ENCODE measurements at places on chromosomes 6 and 20.

GRCh38 chr20:32970115-32970972 lies 33.9 kb downstream of the SUN5 start:
- DNase-seq, result no peak

GRCh38 chr6:55968926-55969325 lies 93.5 kb upstream of the BMP5 start:
- DNase-seq, result no peak

GRCh38 chr20:44970243-44970757 lies 4.0 kb downstream of the STK4 start:
- no peak for DNase-seq

DNA sequence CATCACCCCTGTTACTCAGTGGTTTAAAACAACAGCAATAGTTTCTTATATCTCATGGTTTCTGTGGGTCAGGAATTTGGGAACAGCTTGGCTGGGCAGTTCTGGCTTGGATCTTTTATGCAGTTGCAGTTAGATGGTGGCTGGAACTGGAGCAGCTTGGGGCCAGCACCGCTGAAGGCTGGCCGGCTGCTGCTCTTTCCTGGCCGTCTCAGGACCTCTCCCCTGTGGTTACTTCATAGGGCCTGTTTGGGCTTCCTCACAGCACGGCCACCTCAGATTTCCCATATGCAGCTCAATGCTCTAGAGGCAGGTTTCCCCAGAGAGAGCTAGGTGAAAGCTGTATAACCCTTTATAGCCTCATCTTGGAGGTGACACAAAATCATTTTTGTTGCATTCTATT lies 15.6 kb downstream of the PKIG start:
- no peak for DNase-seq

GRCh38 chr6:144055121-144055931 lies 40.0 kb downstream of the SF3B5 start:
- no peak for DNase-seq

DNA sequence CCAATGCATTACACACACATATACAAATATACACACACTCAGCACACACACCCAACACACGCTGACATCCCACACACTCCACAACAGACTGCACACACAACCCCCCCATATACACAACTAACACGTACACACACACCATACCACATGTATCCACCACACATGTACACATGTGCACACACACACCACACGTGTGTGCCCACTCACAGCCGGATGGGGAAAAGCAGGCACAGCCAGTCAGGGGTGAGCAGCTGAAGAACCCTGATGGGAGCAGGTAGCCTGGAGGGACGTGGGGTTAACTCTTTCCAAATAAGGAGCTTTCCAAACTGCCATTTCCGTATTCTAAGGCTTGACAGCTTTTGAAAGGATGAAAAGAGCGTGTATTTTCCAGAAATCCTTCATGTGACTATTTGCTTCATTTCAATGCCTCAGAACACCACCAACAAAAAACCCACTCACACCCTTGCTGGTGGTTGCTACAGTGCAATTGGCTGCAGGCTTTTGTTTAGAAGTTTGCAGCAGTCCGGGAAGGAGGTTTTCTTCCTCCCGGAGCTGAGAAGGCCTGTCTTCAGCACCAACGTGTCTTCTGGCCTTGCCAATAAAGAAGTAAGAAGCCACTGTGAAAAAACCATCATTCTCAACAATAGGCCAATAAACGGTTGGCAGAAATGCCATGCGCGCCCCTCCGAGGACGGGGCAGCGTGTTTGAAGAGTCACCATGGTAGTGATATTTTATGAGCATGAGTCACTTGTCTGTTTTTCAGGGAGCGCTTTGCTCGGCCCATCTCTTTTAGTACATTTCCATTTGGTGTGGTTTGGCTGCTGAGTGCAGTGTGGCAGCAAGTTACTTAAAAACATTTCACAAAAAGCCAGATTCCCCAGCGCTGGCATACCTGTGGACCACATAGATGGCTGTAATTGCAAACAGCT lies 131.3 kb upstream of the GMDS start:
- DNase-seq, result peak; percentile 63

- peak; percentile 72 for DNase-seq
Observed at GRCh38 chr6:15491255-15491985, 171.4 kb downstream of the DTNBP1 start.

- no peak for DNase-seq
Observed at GRCh38 chr20:39861381-39861780, 827.7 kb downstream of the MAFB start.

GRCh38 chr6:11639376-11640235 lies 102.1 kb downstream of the TMEM170B start:
- no peak for DNase-seq

DNA sequence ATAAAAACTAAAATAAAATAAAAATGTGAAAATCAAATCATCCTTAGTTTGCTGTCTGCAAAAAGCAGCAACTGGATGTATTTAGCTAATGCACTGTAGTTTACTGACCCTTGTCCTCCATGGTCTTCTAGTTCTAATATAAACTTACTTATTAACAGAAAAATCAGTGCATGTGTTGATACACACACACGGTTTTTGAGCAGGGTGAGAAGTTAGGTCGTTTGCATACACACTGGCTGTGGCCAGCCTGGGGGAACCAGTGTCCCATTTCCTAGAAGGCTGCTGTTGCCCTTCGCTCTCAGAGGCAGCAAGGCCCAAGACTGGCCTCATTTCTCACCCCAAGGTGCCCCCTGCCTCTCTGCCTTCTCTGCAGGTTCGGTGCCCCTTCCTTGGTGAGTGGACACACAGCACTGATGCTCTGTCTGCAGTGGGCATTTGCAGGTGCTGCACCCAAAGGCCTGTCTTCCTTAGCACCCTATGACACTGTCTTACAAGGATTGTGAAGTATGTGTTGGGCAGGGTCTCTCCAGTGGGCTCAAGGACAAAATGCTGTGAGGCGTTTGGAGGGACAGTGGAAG lies 168.5 kb downstream of the SCP2D1 start:
- no peak for DNase-seq

DNA sequence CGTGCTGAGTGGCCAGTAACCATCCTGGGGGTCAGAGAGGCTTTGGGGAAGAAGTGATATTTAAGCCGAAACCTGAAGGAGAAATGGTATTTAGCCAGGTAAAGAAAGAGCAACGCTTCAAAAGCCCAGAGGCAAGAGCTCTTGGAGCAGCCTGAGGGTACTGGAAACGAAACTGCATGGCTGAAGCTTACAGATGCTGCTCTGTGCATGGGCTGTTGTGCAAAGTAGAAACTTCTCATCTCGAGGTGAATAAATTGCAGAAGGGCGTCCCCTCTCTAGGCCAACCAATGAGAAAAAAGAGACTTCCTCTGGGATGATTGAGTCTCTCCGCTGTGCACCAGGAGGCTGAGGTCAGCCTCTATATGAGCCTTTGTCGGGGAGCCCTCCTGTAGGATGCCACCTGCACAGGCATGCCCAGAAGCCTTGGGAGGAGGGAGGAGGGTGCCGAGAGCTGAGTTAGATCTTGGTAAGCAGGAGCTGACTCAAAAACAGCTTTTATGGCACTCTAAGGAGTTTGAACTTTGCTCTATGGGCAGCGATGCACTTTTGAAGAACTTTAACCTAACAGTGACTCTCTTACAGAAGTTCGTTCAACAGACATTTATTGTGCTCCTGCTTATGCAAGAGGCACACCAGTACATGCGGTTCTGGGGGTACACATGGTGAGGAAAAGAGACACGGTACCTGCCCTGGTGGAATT lies 61.6 kb upstream of the EDN1 start:
- DNase-seq, result no peak

- peak; percentile 99 for DNase-seq
Observed at GRCh38 chr6:135936606-135937005, 85.1 kb downstream of the PDE7B start.

DNA sequence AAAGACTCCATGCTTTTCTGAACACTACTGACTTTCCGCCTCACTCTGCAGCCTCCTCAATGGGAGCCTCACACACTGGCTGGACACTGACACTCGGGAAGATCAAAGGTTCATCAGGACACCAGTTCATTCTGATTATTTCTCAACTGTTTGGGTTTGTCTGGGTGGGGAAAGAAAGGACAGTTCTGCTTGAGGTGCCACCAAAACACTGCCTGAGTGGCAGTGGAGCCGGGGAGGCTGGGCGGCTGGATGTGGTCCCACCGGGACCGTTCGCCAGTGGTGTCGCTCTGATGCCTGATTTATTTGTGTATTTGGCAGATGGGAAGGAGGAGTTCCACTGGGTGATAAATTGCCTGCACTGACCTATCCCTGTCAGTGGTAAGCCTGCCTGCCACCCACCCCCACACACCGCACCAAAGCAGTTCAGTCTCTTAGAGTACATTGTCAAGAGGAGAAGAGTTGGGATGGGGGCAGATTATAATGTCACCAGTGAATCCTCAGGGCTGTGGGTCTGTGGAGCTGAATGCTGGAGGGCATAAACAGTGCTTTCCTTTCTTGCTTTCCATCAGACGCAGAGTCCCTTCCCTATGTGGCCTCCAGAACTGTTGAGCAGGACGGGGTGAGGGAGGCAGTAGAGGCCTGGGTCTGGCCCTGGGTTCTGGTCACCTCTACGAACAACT lies 49.8 kb downstream of the EDN1 start:
- no peak for DNase-seq

DNA sequence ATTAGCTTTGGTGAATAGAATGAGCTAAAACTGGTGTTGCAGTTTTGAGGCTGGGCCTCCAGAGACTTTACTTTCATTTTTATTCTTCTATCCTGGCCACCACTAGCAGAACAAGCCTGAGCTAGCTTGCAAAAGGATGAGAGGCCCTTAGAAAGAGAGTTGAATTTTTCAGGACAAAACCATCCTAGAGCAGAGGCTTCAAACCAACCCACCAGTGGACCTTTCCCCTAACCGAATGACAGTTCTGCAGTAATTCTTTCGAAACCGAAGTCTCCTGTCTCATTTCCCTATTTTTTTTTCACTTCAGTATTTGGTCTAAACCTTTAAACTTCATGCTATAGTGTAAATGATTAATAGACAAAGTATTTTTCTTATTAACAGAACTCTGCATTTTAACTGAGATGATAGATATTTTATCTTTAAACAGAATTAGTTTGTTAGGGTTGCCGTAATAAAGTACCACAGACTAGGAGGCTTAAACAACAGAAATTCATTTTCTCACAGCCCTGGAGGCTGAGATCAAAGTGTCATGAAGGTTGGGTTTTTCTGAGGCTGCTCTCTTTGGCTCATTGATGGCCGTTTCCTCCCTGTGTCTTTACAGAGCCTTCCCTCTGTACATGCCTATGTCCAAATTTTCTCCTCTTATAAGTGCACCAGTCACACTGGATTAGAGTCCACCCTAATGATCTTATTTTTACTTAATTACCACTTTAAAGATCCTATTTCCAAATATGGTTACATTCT lies 80.6 kb upstream of the PAK5 start:
- DNase-seq, result no peak

DNA sequence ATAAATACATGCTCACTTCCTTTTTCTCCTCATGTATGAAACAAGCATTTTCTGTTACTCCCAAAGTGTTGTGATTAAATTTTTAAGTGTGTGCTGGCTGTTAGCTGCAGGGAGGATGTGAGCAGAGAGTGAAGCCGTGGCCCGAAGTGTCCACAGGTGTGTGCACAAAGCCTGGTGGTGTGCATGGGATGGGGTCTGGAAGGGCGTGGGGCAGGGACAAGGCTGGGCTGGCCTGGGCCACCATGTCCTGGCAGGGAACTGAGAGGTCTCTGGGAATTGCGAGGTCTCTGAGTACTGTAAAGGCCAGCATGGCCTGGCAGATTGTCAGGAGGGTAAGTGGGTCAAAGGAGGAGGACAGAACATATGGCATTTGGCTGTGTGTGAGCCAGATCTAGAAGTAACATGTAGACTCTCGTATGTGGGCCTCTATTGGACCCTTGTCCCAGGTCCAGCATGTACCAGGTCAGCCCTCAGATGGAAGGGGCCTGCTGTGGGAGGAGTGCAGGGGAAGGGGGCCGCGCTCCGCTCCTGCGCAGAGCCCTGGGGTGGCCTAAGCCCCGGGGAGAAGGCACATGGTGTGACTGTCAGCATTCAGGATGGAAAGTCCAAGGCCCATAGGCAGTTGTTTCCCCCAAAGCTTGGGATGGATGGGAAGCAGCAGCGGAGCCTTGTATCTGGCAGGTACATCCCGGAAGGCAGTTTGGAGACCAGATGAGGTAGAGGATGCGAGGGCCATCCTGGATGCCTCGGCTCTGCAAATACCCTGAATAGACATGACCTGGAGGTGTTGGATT lies 45.1 kb upstream of the PHACTR3 start:
- no peak for DNase-seq

GRCh38 chr6:138996524-138996923 lies 8.5 kb upstream of the REPS1 start:
- DNase-seq, result no peak

DNA sequence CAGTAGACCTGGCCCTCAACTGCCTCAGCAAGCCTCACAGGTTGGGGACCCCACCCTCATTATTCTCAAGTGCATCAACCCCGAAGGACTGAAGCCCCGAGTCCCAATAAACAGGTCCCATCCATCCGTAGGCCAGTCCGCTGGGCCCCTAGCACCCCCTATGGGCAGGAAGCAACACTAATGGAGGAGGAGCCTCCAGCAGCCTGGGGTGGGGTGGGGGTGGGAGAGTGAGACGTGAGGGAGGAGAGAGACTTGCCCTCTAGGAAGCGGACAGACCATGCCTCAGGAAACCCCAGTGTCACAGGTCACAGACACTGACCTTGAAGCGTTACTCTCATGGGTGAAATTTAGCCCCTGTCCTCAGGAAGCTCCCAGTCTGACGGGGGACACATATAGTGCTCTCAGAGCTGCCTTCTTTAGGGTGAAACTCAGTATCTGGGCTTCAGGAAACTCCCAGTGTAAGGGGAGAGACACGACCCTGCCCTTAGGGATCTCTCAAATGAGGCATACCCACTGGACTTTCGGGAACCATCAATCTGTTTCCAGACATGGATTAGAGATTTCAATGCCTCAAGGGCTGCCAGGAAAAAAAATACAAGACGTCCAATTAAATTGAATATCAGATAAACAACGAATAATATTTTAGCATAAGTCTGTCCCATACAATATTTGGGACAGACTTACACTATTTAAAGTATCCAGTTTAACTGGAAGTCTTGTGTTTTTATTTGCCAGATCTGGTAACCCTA lies 125.8 kb downstream of the MRPL14 start:
- DNase-seq, result peak; percentile 63

DNA sequence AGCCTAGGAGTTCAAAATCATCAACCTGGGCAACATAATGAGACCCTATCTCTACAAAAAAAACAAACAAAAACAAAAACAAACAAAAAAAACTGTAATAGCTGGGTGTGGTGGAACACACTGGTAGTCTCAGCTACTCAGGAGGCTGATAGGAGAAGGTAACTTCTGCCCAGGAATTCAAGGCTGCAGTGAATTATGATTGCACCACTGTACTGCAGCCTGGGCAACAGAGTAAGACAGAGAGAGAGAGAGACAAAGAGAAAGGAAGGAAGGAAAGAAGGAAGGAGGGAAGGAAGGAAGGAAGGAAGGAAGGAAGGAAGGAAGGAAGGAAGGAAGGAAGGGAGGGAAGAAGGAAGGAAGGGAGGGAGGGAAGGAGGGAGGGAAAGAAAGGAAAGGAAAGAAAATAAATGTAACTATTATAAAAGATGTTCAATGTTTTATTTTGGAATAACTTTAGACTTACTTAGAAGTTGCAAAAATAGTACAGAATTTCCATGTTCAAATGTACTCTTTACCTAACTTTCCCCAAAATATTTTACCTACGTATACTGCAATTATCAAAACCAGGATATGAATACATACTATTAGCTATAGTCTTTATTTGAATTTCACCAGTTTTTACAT lies 175.2 kb downstream of the KHDC1L start:
- DNase-seq, result no peak

Measured in fibroblast of skin of right quadriceps (primary cell).